ENCODE measurements at places on chromosomes 12 and 14.

DNA sequence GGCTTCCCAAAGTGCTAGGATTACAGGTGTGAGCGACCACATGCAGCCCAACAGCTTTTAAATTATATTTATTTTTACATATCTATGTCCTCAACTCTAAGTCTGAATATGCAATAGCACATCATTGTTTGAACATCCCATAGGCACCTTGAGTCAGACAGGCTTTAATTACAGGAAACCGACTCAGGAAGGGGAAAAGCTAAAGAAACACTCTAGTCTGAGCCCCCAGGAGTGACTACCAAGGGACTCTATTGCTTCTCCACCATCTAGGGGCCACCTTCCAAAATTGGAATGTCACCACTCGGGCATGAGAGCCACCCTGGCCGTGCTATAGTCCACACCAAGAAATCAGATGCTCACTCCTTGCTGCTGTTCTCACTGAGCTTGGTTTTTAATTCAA, 14.0 kb upstream of the MFAP5 start:
- no peak for DNase-seq

- DNase-seq: no peak
Observed at GRCh38 chr14:105943973-105944602, 417.7 kb downstream of the TMEM121 start.

- no peak for DNase-seq
Observed at GRCh38 chr14:59570122-59570521, 6.5 kb downstream of the CCDC175 start.

DNA sequence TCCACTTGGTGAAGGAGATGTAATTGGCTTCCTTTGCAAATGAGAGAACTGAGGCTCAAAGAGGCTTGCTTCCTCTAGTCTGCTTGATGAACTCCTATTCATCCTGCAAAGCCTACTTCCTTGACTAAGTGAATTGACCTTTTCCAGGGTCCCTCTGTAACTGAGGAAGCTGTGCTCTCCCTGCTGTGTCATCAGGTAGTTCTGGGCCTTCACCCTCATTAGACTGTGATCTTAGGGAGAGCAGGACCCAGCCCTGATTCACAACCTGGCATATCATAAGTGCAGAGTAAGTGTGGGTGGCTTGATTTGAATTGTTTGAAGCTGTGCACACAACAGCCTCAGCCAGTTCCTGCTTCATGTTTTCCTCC, 16.3 kb downstream of the ASB2 start:
- no peak for DNase-seq

- no peak for DNase-seq
Observed at GRCh38 chr14:96273629-96274028, 17.6 kb downstream of the BDKRB1 start.

GRCh38 chr14:90970167-90970600, 90.3 kb downstream of the RPS6KA5 start:
- DNase-seq: no peak

DNA sequence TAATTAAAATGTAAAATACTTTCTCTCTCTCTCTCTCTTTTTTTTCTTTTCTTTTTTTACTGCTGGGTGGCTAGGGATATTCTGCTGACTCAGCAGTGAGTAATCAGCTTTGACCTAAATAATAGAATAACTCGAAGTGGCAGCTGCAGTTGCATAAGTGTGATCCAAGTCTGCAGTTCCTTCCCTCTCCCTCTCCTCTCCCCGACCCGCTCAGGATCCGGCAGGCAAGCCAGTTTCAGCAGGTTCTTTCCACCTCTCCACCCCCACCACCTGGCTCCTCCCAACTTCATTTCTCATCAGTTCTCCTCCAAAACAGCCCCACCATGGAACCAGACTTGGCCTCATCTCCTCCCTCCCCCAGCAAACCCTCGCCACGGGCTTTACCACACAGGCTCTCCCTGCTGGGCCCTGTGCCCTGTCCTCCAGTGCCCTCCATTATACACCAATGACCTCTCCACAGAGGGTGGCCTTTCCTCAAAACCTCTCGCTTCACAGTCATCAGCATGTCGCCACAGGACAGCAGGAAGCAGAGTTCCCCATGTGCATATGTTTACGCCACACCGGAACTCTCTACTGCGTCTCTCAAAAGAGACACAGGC, 22.4 kb downstream of the SLC7A8 start:
- no peak for DNase-seq

GRCh38 chr14:58663494-58664111, 25.8 kb downstream of the DACT1 start:
- no peak for DNase-seq

- DNase-seq: no peak
Observed at GRCh38 chr12:87920139-87920538, 109.1 kb downstream of the C12orf50 start.

DNA sequence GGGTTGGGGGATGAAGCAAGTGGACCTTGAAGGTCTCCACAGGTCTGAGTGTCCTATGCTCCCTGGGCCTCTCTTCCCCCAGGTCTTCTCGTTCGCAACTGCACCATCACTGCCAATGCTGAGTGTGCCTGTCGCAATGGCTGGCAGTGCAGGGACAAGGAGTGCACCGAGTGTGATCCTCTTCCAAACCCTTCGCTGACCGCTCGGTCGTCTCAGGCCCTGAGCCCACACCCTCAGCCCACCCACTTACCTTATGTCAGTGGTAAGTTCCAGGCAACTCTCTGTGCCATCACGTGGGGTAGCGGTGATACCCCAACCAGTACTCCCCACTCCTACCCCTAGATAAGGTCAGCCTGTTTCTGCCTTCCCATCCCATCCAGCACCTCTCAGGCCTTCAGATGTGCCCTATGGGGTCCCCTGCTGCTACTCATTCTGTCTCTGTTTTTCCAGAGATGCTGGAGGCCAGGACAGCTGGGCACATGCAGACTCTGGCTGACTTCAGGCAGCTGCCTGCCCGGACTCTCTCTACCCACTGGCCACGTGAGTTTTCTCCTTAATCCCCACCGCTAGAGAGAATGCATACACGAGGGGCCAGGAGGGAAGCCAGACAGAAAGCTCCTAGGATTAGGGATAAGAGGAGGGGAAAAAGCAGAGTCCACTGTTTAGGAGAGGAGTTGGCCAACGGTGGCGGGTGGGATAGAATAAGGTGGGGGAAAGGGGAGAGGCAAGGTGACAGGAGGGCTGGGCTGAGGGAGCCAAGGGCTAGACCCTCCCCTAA, 1.6 kb upstream of the TAPBPL start:
- no peak for DNase-seq

DNA sequence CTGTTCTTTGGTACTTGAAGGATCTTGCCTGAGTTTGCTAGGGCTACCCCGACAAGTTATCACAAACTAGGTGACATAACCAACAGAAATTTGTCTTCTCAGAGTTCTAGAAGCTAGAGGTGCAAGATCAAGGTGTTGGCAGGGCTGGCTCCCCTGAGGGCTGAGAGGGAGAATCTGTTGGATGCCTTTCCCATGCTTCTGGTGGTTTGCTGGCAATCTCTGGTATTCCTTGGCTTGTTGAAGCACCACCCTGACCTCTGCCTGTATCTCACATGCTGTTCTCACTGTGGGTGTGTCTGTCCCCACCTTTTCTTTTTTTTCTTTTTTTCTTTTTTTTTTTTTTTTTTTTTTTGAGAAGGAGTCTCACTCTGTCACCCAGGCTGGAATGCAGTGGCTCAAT, 81.2 kb downstream of the VCPKMT start:
- DNase-seq: no peak

DNA sequence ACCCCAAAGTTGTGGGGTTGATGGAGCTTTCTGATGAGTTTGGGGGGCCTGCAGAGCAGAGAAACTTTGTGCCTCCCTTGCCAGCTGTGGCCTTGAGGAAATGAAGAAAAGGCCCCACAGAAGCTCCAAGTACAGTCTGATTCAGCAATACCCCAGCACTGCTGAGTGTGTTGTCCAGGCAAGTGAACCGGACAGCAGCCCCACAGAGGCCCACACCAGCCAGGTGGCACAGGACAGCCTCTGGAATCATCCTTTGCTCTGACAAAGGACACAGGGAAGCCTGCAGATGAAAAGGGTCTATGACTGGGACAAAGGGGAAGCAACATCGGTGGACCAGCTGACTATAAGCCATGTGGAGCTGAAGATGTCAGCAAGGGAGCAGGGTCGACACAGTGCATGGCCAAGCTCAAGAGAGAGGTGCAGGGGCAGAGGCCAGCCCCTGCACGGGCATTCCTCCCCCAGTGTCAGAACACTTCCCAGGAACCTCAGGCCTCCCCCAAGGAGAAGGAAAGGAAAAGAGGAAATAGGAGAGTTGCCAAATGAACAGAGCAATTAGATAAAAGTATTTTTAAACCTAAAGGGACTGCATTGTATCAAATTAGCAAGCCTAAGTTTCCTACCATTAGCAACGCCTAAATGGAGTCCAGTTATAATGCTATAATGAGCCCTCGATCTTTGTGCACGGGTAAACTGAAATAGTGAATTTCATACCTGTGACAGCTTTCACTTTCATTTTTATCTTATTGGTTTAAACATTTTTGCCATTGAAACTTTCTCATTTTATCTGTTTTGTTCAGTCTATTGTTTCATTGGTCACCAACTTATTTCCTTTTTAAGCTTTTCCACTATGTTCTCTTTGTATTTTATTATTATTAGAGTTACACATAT, 46.3 kb upstream of the PTGDR start:
- no peak for DNase-seq

DNA sequence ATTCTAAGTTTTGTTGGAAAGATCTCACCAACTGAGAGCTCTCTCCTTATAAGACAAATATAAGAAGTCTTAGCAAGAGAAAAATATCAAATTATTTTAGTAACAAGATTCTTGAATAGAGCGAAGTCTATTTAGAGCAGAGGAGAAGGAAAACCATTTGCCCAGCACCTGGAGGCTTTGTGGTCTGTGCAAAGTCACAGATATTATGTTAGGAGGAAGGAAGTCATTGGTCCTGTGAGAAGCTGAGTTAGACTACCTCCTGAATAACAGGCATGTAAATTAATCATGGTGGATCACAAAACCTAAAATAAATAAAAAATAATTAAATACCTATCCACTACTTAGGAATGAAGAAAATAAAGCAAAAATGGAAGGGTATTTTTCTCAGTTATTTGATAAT, 38.4 kb upstream of the ATXN7L3B start:
- no peak for DNase-seq

DNA sequence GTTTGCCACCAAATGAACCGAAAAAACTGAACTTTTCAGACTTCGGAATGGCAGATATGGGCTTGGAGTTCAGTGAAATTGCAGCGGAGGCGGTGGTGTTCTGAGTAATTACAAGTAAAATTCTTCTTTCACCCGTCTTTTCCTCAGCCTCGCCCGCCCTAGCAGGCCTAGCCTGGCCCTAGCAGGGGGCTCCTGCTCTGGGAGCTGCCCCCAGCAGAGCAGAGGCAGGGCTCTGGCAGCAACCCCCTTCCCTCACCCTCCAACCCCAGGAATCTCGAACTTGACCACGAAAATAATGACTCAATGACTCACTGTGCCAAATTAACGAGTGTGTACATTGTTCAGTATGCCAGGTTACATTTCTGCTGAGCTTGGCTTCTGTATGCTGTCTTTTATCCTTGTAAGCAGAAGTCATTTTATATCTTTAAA, 1.1 kb downstream of the PAPLN start:
- DNase-seq: no peak

DNA sequence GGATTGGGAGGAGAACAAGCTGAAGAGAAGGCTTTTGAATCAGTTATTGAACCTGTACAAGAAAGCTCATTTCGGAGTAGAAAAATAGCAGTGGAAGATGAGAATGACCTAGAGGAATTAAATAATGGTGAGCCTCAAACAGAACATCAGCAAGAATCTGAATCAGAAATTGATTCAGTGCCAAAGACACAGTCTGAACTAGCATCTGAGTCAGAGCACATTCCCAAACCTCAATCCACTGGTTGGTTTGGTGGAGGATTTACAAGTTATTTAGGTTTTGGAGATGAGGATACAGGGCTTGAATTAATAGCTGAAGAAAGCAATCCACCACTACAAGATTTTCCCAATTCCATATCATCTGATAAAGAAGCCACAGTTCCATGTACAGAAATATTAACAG, 13.5 kb downstream of the MIA2 start:
- DNase-seq: no peak

DNA sequence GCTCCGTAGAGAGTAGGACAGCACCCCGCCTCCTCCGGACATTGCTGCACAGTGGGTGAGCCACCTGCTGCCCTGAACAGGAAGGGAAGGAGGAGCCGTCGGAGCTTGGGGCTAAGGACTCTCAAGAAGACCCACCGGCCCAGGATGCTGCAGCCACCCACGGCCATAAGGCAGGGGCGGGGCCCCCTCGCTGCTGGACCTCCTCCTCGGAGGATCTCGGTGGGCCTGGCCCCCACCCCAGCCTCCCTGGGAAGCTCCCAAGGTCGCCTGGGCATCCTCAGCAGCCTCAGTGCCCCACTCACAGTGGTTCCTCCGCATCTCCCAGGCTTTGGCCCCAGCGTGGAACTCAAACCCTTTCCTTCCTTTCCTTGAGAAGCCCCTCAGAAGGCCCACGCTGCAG, 68.6 kb upstream of the DIO3 start:
- DNase-seq: no peak

DNA sequence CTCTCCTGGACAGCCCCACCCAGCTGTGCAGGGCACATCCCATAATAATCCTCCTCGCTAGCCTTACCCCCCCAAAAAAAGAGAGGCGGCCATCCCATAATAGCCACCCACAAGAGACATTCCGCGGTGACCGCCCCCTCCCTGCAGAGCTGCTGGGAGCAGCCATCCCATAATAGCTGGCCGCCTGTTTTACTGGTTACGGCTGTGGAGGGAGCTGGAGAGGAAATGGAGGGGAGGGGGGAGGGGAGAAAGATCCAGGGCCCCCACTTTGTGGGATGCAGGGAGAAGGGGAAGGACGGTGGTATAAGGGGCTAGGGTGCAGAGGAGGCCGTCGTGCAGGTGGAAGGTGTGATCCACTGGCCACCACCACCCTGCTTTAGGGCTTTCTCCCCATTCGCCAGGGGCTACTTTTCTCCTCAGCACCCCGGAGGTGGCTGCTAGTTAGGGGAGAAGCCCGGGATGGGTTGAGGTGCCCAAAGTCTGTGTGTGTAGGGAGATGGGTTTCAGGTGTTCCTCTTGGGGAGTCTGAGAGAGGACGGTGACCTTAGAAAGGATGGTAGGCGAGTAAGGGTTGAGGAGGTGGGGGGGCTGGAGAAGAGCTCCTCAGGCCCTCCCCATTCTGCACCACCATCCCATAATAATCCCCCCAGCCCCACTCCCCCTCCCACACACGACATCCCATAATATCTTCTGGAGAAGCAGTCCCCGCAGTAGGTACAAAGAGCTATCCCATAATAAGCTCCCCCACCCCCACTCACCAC, 6.0 kb upstream of the CHD4 start:
- peak; percentile 76 for DNase-seq

- DNase-seq: no peak
Observed at GRCh38 chr14:90296641-90297040, 35.1 kb downstream of the NRDE2 start.

- no peak for DNase-seq
Observed at GRCh38 chr12:6684609-6685008, 4.6 kb downstream of the ZNF384 start.

DNA sequence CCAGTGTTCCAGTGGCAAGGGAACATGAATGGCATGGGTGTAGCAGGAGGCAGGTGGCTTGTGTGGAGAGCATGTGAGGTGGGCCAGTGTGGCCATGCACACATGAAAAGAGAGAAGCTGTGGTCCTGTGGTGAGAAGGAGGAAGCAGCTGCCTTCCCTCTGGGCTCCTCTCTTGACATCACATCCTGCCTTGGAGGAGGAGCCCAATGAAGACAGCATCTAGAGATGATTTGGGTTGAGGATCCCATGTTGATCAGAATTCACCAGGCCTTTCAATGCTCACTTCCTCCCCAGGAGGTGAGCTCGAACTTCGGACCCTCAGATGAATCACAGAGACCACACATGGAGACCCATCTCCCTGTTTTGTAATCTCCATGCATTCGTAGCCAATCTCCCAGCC, 82.6 kb downstream of the LRRC74A start:
- no peak for DNase-seq
